Lung (tissue), 17 donors: ENCODE measurements at places on chromosomes 6 and 20.

- DNase-seq: no peak
These were observed 43.4 kb downstream of the SLC22A2 start for GRCh38 chr6:160215232-160215631.

GRCh38 chr20:55004044-55004443 lies 528.7 kb downstream of the DOK5 start:
- no peak for DNase-seq

- no peak for DNase-seq
These were observed 442.7 kb upstream of the HSF2 start for GRCh38 chr6:121956782-121957181.

- DNase-seq: no peak
These were observed 25.3 kb downstream of the CD2AP start for GRCh38 chr6:47502920-47503319.
